ENCODE measurements at places on chromosomes 4 and X.

DNA sequence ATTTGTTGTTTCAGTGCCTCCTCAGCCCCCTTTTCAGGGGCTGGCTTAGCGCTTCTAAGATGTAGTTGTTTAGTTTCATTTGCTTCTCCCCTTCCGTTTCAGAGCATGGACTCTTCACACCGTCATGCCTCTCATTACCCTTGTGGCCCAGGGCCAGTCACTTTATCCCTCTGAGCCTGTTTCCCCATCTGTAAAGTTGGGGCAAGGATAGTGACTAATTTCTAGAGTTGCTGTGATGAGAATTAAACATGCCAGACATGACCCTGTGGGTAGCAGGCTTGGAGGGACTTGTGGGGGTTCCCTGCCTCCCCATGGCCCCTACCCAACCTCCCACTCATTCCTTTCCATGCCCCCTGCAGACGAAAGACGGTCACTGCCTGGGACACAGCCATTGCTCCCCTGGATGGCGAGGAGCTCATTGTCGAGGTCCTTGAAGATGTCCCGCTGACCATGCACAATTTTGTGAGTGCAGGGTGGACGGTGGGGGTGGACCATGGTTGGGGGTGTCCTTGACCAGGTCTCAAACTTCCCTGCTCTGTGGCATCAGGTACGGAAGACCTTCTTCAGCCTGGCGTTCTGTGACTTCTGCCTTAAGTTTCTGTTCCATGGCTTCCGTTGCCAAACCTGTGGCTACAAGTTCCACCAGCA lies 3.6 kb downstream of the ARAF start:
- DNase-seq = no peak

- DNase-seq = no peak
Observed at GRCh38 chrX:91066104-91066503, 368.5 kb upstream of the PABPC5 start.

- no peak for DNase-seq
Observed at GRCh38 chr4:182918044-182918607, 940 bp upstream of the DCTD start.

DNA sequence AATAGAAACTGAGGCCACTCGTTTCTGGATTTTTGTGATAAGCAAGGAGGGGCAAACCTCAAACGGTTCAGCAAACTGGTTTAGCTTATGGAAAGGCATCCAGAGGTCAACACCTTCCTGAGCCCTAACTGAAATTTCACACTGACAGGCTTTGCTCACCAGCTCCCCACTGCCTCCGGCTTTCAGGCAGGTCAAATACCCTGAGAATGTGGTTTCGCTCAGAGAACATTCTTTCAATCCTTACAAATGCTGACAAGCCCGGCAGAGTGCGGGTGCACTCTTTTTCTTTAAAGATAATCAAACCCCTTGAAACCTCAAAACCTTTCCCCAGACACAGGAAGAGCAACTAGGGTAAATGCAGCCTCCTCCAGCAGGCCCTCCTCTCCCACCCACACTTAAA lies 41.5 kb downstream of the CD40LG start:
- no peak for DNase-seq

DNA sequence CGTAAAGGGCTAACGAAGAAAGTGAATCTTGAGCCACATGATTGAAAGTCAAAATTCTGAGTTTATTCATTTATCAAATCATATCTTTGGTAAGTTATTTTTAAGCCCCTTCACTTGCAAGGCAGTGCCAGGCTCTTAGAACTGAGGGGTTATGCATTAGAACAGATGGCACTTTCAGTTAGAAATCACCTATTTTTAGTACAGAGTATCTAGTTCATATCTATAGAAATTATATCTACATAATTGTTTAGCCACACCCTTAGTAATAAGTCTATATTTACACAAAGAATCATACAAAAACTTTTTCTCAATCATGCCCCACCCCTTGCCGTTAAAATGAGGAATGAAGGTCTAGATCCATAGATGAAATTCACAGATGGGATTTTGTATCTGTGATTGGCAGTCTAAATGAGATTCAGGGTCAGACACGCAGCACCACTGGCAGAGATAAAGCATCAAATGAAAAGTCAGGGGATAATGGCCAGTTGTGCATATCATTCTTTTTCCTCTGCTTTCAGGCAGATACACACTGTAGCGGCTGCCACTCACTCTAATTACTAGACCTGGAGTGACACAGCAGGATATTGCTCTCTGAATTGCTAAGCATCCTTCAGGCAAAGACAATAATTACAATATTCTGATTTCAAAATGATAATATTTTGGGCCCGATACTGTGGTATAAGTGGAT lies 440.5 kb downstream of the MAPK10 start:
- no peak for DNase-seq

- no peak for DNase-seq
Observed at GRCh38 chr4:112060212-112060611, 85.0 kb upstream of the FAM241A start.

DNA sequence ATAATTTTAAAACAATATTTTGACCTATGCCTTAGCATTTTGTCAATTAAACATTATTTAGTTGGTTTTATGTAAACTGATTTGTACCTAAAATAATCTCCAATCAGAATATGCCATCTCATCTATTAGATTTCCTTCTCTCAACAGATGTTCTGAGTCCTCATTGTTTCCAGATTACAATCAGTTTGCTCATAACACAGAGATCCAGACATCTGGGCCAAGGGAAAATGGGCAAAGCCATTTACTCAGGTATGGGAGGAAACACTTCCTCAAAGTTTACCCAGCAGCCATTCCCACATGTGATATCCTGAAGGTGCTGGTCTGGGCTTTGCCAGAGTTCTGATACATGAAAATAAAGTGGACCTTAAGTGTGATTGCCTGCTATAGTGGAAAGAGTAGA lies 217.9 kb upstream of the GPC4 start:
- DNase-seq = no peak

DNA sequence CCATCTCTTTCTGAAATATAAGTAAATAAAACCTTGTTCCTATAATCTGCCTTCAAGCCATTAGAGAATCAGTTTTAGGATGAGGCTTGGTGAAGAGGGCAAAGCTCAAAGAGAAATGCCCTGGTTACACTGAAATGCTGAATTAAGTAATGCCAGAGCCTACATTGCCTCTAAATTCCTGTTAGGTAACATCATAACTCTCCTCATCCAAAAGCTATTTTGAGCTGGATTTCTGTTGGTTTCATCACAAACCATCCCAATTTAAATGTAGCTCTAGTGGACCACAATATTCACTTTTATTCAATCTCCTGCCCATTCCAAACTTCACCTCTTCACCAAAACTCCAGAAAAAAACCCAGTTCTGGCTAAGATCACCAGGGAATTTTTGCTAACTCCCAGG lies 1319.7 kb upstream of the TENM3 start:
- no peak for DNase-seq

- DNase-seq = no peak
Observed at GRCh38 chr4:56799161-56799759, 22.2 kb downstream of the SPINK2 start.

DNA sequence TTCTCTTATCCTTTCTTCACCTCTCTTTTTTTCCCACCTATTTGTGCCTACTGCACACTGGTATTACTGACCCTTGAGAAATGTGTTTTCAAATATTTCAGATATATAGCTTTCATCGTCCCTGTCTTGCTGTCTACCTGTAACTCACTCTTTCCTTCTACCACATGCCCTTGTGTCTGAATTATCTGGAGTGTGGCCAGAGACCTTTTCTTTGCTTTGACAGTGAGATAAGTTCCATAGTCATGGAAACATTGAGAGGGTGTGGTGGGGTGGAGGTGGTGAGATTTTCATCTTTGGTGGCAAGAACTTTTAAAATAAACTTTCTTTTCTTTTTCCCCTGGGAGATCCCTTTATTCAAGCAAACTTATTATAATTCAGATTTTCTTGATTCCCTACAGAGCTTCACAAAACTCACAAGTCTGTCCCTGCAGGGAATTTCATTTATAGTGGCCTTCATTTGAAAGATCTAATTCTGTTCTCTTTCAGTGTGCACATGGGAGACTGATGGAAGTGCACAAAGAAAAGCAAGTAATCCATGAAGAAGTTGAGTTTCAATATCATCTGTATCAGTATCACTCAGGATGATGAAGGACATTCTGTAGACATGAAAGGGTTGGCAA lies 95.7 kb downstream of the SH2D1A start:
- no peak for DNase-seq

- DNase-seq = no peak
Observed at GRCh38 chrX:32597777-32598176, 613.6 kb downstream of the DMD start.

DNA sequence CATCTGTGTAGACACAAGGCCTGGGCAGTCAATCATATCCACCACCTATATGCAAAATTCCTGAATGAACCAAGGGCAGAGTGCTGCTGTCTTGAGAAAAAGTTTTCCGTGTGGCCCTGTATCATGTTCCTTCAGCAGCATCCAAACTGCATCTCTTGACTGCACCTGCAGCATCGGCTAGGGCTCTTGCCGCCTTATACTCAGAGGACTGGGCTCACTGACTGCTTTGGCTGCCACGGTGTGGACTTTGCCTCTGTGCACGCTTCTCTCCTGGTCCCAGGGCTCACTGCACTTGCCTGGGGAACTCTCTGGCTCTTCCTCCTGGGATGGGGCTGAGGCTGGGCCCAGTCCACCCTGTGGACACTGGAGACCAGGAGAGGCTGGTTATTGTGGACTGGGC lies 39.5 kb upstream of the STS start:
- DNase-seq = no peak

DNA sequence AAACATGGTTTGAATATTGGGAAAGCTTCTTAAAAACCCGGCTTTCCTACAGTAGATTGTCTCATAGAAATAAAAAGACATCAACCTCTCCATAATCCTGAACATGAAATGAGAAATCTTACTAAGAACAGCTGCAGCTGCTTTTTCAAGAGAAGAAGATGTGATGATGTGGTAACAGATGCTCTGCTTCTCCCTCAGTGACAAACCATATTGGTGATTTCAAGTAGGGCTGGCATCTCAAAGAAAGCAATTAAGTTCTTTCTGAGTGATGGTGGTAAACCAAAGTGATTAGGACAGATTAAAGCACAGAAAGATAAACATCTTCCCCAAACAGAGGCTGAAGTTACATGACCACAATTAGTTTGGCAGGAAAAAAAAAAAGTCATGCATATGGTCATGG lies 1477.7 kb downstream of the RAPGEF2 start:
- DNase-seq = no peak

- no peak for DNase-seq
Observed at GRCh38 chr4:75009138-75009537, 76.2 kb downstream of the PARM1 start.

GRCh38 chrX:30822068-30822681 lies 66.9 kb downstream of the TAB3 start:
- DNase-seq = no peak

DNA sequence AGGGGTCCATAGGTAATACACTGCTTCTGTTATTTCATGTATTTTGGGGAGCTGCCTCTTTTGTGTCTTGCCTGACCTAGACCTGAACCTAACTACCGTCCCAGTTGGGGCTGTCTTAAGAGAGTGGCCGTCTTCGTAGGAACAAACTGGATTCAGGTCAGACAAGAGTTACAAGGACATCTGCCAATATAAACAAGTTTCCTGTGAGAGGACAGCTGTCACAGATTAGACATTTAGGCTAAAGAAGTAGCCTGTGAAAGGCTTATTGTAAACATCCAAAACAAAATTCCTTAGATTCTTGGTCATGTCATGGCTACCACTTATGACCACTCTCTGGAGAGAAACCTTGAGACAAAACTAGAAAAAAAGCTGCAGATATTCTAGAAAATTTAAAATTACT lies 797.6 kb upstream of the AADAT start:
- DNase-seq = no peak

DNA sequence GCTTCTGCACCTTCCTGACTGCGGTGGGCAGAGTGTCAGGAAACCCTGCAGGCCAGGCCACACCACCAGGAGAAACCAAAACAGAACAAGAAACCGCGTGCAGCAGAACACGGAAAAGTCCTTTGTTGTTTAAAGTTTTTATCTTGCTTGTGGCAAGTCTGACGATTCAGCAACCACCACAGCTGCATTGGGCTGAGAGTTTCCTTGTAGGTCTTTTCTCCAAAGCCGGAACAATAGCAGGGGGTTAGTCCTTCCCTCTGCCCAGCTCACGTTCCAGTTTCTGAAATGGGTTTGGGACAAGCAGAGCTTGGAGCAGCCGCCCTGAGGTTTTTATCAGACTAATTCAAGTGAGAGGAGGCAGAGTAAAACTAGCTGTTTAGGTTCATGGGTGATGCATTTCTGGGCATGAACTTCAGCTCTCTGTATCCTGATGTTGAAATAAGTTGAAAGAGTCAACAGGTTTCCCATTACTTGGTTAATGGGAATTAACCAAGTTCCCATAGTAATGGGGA lies 216.9 kb downstream of the PTTG2 start:
- DNase-seq = peak; percentile 85

GRCh38 chrX:129772796-129773431 lies 6.8 kb upstream of the SASH3 start:
- DNase-seq = peak; percentile 88

DNA sequence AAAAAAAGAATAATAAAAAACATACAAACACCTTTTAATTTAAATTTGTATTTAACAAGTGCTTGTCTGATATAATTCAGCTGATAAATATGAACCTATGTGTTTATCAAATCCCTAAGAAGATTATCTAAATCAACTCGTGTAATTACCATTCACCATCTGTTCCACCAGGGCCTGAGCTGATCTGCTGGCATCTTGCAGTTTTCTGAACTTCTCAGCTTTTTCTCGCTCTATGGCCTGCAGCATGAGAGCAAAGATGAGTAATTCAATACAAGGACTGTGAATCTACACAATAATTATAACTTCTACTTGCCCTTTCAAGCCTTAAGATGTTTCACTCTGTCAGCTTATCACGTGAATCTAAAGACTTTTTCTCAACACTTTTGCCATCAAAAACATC lies 709.7 kb downstream of the DMD start:
- DNase-seq = no peak

GRCh38 chr4:26194764-26195163 lies 126.0 kb upstream of the RBPJ start:
- no peak for DNase-seq

- DNase-seq = no peak
Observed at GRCh38 chr4:145081756-145082155, 16.2 kb downstream of the ANAPC10 start.

DNA sequence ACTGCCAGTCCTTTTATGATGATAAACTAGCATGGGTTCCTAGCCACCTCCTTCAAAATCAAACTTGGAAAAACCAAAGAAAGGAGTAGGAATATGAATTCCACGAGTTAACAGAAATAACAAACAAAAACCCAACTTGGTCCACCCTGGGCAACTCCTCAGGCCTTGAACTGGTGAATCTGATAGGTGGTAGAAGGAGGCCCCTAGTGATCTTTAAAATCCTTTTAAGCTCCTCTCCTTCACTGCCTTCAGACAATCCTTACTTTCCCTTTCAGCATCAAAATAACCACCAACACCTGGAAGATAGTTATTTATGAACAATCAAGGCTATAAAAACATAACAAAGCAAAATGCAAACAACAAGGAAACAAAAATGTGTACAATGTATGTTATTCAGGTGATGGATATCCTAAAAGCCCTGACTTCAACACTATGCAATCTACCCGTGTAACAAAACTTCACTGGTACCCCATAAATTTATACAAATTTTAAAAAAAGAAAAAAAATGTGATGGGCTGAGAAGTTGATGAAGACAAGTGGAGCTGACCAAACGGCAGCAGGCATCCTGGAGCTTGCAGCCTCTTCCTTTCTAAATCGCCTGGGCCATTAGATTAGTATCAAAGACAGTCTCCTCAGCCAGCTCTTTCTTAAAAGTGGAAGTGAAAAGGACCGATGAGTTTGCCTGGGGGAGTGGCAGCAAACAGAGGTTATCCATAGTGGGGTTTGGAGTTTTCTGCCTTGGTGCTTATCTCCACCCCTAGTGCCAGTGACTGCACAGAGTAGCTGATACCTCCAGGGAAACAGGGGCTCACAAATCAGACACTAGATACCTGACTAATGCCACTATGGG lies 179.6 kb downstream of the TMA16 start:
- DNase-seq = no peak

Data from GDM1 (cell line).